ENCODE measurements at places on chromosomes 4 and X. TPM values are rescaled to one million over a fixed set of nuclear protein-coding genes. Genes with fewer than 3 reads are reported as not detected.
A peak's percentile ranks its signal among the peaks of the same experiment; 100 is the strongest.

SLC26A1 gene
- total RNA-seq, result not detected

TMPRSS11A gene
- not detected for total RNA-seq

FAAH2 gene
- not detected for total RNA-seq

APOO gene
- total RNA-seq, result 58.9 TPM

HSFX4 gene
- total RNA-seq, result not detected

FHL1 gene
- 139 TPM for total RNA-seq

GRCh38 chr4:125770814-125771398, 456.2 kb downstream of the FAT4 start:
- no peak for DNase-seq

GRCh38 chr4:88196523-88197185, 38.2 kb upstream of the ABCG2 start:
- DNase-seq, result no peak

- DNase-seq, result no peak
Observed at GRCh38 chr4:152713951-152714705, 34.3 kb upstream of the TMEM154 start.

- DNase-seq, result no peak
Observed at GRCh38 chr4:151469970-151470369, 61.0 kb downstream of the FHIP1A start.

GRCh38 chr4:8329560-8329858, 60.0 kb downstream of the HTRA3 start:
- no peak for DNase-seq

- peak; percentile 42 for DNase-seq
Observed at GRCh38 chrX:115393271-115393670, 103.8 kb downstream of the LUZP4 start.

DNA sequence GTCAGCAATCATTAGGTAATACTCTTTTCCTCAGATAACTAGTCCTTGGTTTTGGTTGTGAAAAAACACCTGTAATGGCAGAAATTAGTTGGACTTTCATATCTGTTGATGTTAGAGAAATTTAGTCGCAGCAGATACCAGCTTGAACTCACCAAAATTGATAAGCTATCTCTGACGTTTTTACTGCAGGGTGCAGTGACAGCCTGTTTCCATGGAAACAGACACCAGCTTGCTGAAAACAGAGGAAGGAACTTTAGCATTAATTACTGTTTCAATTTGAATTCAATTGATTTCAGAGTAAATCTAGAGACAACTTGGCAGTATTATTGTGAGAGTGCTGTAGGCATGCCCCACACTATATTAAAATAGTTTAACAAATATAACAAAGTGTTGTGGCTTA, 246.5 kb downstream of the PPP1R2C start:
- DNase-seq, result no peak

DNA sequence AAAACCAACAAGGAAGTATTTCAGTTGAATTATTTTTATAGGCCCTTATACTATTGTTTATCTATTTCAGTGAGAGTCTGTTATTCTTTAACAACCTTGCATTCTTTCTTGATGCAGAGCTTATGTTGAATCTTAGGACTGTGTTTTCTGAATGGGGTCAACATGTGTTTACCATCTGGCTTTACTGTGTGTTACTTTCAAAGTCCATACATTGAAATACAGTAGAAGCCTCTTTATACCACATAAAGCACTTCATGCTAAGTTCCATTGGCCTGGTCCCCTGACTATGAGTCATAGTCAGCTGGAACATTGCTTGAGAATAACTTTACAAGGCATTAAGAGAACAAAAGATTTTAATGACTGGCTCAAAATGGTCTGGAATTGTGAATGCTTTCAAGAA, 152.6 kb downstream of the GASK1B start:
- peak; percentile 80 for DNase-seq

- DNase-seq, result no peak
Observed at GRCh38 chr4:184328022-184328736, 110.5 kb upstream of the ENPP6 start.

- DNase-seq, result no peak
Observed at GRCh38 chr4:183140911-183141320, 41.9 kb downstream of the WWC2 start.

- DNase-seq, result no peak
Observed at GRCh38 chrX:121283921-121284320, 236.5 kb downstream of the GLUD2 start.

DNA sequence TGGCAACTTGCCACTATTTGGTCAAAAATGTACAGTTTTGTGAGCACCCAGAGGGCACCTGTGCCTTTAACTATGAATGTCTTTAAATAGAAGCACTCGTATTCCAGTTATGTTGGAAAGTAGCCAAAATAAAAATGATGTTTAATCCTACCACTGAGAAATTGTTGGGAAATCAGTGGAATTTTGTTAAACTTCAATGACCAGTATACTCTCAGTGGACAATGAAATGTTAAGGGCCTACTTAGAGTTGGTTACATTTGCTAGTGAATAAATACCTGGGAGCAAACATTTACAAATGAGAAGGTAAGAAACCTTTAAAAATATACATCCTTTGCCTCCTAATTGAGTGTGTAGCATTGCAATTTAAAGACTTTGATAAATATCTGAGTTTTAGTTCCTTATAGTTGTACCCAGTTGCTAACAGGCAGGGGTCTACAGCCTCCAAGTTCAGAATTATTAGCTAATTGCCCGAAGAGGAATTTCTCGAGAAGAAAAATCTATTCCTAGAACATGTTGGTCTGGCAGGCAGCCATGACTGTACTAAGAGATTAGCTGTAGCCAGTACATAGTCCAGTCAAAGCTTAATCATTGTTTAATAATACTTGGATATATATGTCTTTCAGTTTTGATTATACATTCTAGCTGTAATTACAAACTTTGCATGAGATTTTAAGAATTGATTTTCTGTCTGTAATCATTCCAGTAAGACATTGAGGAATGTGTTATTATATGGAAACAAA, 93.2 kb downstream of the IL1RAPL2 start:
- peak; percentile 5 for DNase-seq

GRCh38 chrX:148049441-148049840, 68.3 kb downstream of the FMR1NB start:
- peak; percentile 19 for DNase-seq

- DNase-seq, result no peak
Observed at GRCh38 chrX:19867411-19867732, 20.0 kb downstream of the SH3KBP1 start.

- no peak for DNase-seq
Observed at GRCh38 chr4:105895583-105896460, 551 bp downstream of the NPNT start.

GRCh38 chr4:133320576-133321170, 171.6 kb downstream of the PCDH10 start:
- DNase-seq, result peak; percentile 42

GRCh38 chrX:33906971-33907370, 225.1 kb downstream of the FAM47A start:
- DNase-seq, result no peak

- DNase-seq, result no peak
Observed at GRCh38 chr4:3522651-3523050, 9.6 kb downstream of the LRPAP1 start.

DNA sequence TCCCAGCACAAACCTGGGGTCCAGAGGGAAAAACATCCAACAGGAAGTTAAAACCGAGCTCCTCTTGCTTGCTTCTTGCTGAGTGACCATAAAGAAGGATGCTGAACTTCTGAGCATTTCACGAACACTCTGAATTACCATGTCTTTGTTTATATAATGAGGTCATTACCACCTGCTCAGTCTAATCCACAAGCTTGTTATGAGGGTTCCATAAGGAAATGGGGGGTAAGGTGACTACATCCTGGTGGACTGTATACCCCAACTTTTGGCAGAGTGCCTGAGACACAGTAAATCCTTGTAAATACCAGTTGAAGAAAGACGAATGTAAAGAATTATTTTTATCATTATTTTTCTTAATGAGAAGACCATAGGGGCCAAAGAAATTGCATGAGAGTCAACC, 16.8 kb downstream of the CCDC149 start:
- no peak for DNase-seq

DNA sequence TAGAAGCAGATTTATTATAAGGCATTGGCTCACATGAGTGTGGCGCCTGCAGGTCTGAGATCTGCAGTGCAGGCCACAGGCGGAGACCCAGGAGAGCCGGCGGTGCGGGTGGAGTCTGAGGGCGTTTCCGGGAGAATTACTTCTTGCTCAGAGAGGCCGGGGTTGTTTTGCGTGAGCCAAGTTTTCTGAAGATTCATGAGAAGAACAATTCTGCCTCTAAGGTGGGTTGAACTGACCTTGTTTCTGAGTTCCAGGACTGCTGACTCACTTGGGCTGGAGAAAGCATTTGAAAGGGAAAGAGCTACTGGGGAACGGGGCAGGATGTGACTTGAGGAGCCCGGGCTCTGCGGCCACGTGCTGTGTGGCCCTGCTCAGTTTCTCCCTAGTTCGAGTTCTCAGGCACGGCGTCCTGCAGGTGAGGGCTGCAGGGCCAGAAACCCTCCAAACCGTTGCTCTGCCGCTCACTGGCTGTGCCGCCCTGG, 36.7 kb upstream of the SORCS2 start:
- no peak for DNase-seq
